ENCODE measurements at places on chromosomes 12 and 14.

DNA sequence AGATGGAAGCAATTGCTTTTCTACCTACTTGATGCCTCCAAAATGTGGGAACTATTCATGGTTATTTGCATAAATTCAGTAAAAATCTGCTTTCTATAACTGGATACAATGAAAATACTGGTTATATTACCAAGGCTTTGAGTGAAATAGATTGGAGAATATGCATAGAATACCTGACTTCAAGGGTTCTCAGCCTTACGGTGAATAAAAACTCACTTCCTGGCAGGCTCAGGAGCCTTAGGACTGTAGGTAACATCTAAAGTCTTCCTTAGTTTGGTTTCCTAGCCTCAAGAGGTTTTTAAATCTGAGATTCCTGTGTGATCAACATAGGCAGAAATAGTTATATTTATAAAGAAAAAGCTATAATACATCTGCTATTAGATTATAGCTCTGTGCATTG, 158.6 kb downstream of the SLC41A2 start:
- DNase-seq: no peak

DNA sequence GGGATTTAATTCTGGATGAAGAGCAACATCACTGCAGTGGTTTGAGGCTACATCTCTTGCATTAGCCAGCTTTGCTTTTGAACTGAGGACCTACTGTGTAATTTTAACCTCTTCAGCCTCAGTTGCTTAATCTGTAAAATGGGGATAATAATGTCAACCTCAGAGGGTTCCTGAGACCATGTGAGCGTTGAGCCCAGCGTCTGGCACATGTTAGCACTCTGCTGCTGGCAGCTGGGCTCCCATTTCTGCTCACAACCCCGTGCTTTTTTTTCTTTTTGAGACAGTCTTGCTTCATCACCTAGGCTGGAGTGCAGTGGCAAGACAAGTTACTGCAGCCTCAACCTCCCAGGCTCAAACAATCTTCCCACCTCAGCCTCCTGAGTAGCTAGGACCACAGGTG, 31.6 kb downstream of the TESC start:
- no peak for DNase-seq

- no peak for DNase-seq
Observed at GRCh38 chr12:72889791-72890190, 617.6 kb downstream of the TRHDE start.

GRCh38 chr12:64680235-64680634, 69.9 kb downstream of the RASSF3 start:
- DNase-seq: no peak

DNA sequence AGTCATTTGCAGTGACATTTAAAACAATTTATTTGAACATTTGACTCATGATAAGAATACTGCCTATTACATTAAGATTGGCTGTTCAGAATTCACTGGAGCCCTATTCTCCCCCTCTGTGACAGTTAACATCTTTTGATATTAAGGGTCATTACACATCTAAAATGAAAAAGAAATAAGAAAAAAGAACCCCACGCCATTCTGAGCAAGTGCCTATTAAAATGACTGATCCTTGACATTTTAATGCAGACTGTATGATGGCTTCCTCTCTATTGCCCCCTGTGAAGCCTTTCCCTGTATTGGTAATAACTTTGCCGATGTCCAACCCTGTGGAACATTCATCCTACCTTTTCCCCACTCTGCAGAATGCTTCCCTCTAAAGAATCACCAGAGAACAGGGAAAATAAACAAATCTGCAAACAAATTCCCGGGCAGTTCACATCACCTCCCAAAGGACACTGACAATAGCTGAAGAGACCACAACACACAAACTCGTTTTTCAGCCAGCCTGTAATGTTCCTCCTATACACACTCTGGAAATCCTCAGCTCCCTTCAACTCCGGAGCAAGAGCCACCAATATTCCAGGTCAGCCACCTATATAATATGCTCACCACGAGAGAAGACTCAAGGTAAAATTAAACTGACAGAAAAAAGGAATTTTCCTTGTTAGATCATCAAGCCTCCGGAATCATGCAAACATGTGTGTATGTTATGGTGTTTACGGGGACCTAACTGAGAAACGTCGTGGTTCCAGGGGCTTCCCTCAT, 2.1 kb downstream of the NIN start:
- no peak for DNase-seq
